ENCODE measurements at places on chromosomes 2 and 18. TPM values are rescaled to one million over a fixed set of nuclear protein-coding genes. Genes with fewer than 3 reads are reported as not detected.

- peak; percentile 7 for DNase-seq
Measured at GRCh38 chr18:4017480-4017879, 437.6 kb downstream of the DLGAP1 start.

GRCh38 chr2:95268211-95269035, 5.8 kb upstream of the PROM2 start:
- no peak for DNase-seq

- DNase-seq, result no peak
Measured at GRCh38 chr2:127075821-127076220, 31.1 kb downstream of the BIN1 start.

DNA sequence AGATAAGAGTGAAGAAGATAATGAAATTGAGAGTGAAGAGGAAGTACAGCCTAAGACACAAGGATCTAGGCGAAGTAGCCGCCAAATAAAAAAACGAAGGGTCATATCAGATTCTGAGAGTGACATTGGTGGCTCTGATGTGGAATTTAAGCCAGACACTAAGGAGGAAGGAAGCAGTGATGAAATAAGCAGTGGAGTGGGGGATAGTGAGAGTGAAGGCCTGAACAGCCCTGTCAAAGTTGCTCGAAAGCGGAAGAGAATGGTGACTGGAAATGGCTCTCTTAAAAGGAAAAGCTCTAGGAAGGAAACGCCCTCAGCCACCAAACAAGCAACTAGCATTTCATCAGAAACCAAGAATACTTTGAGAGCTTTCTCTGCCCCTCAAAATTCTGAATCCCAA, 15.7 kb downstream of the MSH6 start:
- DNase-seq, result no peak

DNA sequence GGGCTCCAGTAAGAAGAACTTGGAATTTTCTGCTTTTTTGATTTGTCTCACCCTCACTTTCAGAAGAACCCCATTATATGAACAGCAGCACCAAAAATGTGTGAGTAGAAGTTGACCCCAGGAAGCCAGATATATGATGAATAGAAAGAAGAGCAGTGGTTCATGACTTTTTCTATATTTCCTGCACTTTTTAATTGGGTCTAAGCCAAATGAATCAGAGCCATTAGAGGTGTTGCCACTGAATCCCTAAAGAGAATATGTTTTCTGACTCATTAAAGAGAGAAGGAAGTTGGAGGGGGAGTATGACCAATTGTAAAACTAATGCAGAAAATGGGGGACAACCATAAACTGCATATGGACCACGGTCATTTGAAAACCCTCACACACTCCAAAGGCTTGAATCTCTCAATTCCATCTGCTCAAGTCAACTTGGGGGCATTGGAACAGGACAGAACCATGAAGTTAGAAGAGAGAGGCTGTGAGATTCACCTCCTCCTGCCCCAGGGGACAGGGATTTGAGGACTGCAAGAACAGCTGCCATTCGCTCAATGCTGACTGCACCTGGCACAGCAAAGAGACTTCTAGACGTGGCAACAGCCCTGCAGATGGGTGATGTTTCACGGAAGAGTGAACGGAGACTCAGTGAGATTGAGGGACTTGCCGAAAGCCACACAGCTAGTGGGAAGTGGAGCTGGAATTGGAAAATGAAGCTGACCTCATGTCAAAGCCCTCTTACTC, 3.0 kb downstream of the DAPL1 start:
- no peak for DNase-seq

DNA sequence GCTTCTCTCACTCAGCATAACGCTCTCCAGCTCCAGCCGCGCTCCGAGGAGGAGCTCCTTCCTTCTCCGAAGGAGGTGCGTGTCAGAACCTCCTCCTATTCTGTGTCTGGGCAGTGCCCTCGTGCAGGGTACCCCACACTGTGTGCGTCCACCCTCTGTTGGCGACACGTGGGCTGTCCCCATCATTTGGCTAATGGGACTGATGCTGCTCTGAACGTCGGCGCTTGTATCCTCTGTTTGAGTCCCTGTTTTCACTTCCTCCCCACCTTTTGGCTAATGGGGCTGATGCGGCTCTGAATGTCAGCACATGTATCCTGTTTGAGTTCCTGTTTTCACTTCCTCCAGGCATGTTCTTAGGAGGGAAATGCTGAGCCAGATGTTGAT, 22.2 kb downstream of the KCNG2 start:
- DNase-seq, result no peak

DNA sequence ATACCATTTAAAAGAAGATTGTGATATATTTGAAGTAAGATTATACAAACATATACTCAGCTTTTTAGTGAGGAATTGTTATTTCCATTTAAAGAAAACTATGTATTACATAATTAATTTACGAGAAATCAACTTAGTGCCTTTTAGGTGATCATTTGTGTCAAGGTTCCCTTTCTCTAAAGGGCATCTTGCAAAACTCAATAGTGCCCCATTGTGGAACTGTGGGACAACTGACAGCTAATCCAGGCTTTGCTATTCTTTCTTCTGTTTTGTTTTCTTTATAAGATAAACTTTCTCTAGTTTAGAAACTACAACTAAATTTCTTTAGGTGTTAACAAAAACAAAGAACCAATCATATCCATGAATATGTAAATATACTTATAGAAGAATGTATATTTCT, 24.3 kb upstream of the VIT start:
- no peak for DNase-seq

DNA sequence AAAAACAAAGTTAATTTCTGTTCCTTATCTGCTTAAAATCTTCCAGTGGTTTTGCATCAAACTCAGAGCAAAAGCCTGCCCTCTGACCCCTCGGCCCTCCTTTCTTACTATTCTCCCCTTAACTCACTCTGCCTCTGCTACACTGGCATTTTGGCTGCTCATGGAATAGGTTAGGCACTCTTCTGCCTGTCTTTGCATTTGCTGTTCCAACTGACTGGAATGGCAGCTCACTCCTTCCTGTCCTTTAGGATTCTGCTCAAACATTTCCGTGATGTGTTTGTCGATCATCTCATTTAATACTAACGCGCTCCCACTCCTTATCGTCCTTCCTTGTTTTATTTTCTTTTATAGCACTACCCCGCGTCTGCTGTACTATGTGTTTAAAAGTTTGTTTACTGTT, 815 bp downstream of the CEBPZ start:
- no peak for DNase-seq

DNA sequence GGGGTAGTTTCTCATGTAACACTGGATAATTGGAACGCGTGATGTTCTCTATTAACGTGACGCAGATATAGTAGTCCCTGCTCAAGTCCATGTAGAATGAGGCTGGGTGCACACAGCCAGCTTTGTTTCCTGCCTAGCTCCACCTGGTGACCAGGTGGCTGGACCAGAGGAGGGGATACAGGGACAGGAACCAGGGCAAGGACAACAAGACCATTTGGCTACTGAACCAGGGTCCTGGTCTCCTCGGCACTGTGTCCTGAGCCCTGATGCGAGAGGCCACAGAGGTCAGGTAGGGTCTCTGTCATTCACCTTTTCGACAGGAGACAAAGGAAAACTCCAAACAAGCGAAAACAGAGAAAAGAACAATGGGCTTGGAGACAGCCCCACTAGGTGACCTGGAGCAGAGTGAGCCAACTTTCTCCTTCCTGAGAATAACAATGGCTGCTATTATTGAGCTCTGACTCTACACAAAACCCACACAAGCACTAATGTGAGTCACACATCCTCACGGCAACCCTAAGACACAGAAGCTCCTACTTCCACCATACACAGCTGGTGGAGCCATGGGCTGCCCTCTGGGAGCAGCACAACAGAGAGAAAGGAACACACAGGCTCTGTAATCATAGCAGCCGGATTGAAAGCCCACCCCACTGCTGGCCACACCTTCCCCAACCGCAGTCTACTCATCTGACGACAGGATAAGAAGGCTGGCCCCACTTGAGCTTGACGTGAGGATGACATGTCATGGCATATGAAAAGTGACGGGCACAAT, 67.3 kb upstream of the TEX51 start:
- no peak for DNase-seq

DNA sequence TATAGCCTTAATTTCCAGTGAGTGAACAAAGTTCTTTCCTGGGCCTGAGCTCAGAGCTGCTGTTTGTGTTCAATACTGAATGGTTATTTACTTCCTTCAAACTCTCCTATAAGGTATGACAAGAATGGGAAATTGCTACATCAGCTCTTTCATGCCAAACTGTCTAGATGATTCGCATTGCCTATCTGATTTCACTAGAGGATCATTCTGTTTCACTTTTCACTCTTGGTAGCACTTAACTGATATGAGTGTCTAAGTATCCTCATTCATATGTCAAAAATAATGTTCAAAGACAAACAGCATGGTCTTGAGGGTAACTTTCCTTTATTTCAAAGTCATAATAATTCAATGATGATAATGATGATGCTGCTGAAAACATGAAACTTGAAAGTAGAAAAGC, 32.9 kb upstream of the SCG2 start:
- DNase-seq, result no peak

DNA sequence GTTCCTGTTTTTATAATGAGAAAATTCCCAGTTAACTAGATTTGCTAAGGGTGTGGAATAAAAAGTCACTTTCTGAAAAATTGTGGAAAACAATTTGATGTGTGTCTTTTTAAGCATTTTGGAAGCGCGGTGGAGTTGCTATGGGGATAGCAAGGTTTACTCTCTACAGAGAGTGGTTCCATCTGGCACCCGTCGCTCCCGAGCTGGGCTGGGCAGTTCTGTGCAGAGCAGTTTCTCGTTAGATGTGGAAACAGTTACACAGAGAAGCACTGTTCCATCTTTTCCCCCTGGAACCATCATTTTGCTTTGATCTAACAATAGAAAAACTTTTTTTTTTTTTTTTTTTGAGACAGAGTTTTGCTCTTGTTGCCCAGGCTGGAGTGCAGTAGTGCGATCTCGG, 17.4 kb downstream of the LDLRAD4 start:
- no peak for DNase-seq

DNA sequence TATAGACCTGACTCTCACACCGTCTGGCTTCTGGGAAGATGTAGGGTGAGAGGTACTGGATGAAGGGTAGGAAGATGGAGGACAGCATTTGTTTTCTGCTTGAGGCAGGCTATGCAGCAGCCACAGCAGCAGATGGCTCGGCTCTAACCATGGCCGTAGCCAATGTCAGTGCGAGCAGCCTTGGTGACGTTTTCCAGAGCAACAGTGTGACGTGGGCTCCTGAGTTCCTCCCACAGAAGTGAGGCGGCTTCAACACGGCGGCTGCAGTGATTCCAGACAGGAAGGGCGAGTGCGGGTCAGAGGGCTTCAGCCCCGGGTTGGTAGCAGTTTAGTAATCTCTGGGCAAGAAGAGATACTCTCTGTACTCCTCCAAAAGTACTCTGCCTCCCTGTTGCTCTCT, 133.0 kb upstream of the MYT1L start:
- DNase-seq, result no peak

DNA sequence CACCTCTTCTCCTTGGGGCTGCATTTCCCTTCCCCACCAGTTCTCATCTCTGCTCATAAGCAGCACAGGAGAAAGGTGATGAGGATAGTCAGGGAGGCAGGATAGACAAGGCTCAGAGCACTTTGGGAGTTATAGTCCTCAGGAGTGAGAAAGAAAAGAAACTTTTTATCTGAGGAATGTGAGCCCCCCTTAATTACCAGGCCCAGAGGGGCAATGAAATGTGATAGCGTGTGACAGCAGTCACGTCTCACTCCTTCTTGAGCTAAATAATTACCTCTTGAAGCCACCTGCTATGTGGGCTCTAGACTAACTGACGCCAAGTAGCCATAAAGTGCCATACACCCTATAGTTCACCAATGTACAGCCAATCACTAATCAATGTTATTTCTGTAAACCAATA, 105.8 kb downstream of the SPP2 start:
- DNase-seq, result no peak

DNA sequence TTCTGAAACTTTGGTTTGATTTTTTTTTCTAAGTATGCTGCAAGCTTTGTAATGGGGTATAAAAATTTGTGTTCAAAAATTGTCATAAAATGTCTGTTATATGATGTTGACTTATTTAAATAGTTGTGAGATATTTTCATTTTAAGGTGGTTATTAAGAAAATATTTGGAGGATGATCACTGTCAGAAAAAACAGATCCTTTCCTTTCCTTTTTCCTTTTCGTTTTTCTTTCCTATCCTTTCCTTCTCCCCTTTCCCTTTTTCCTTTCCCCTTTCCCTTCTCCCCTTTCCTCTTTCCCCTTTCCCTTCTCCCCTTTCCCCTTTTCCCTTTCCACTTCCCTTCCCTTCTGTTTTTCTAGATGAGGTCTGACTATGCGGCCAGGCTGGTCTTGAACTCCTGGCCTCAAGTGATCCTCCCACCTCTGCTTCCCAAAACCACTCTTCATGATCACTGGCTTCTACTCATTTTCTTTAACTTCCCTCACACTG, 640.5 kb downstream of the PLCL1 start:
- no peak for DNase-seq

- DNase-seq, result no peak
Measured at GRCh38 chr2:12896318-12896982, 179.7 kb downstream of the TRIB2 start.

DNA sequence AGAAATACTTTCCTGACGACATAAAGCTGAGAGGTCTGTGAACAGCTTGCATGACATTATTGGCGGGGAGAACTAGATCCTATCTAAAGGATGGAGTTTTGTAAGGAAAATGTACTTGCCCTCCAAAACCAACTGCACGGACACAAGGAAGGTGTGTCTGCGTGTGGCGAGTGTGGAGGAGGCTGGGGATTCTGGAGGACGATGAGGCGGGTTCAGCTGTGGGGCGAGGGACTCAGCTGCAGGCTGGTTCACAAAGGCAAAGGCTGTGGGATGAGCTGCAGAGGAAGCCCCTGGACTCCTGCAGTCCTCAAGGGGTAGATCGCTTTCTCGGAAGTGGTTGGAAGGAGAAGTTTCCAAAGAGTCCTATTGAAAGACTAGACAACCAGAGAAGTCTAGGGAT, 48.2 kb downstream of the ACKR3 start:
- no peak for DNase-seq

GRCh38 chr2:163368655-163369054, 367.2 kb downstream of the FIGN start:
- DNase-seq, result no peak

- no peak for DNase-seq
Measured at GRCh38 chr2:29061176-29061575, 13.1 kb downstream of the PCARE start.

DNA sequence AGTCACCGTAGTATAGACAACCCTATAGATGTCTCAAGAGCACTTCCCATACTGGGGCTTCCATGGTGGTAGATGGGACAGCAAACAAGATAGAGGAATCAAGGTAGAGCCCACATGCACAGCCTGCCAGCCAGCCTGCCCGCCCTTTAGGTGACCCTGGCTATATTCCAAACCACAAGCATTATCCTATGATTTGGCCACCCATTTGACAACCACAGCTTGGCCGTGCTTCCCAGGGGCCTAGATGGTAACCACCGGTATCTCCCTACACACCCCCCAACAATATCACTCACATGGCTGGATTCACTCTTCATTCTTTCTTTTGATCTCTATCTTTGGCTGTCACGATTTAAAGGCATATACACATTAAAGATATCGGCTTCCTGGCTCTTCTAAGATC, 85.3 kb downstream of the CDK15 start:
- DNase-seq, result no peak

- DNase-seq, result peak; percentile 39
Measured at GRCh38 chr2:174334781-174335251, at the start of gene SP9. TSS of gene SP9 (plus strand) at chr2:174334954. CDS start at chr2:174335093, 139 bp downstream.

TWIST2 gene
- not detected for total RNA-seq

CDH2 gene
- not detected for total RNA-seq

NOL4 gene
- total RNA-seq, result not detected

ACP1 gene
- total RNA-seq, result 153 TPM

NTSR2 gene
- total RNA-seq, result not detected

IL36B gene
- total RNA-seq, result not detected

ZNF521 gene
- not detected for total RNA-seq

STON1 gene
- total RNA-seq, result 0.95 TPM

NT5C1B gene
- not detected for total RNA-seq

CHRNG gene
- not detected for total RNA-seq

FRZB gene
- total RNA-seq, result not detected

SERPINE2 gene
- total RNA-seq, result 40.4 TPM

PPP1R1C gene
- not detected for total RNA-seq
